ENCODE measurements at places on chromosomes 4 and X.

- DNase-seq = no peak
These were observed 3.3 kb downstream of the PCDH10 start for GRCh38 chr4:133152330-133152821.

GRCh38 chrX:65601126-65601525, 66.3 kb upstream of the MSN start:
- DNase-seq = no peak

- peak; percentile 5 for DNase-seq
These were observed 219.0 kb upstream of the CPEB2 start for GRCh38 chr4:14783011-14783877.

DNA sequence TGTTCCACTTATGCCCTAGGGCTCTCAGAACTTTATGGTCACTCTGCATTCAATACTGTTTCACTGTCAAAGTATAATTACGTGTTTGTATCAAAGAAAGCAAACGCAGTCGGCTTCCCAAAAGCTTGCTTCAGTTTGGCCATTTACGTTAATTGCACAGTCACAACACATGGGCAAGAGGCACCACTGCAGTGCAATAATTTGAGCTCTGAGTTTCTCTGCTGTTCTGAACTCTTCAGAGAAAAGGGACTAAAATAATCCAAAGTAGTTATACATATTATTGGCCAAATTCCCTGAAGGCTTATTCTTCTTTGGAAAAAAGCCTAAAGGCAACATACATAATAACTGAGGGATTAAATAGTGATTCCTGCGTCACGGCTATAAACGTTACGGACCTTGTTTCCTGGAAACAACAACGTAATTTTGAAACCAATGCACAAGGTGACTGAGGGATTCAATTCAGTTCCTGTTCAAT, 51.3 kb downstream of the RNF150 start:
- DNase-seq = no peak

GRCh38 chr4:107066621-107067020, 30.5 kb upstream of the DKK2 start:
- DNase-seq = no peak

GRCh38 chrX:13440176-13440575, 120.3 kb upstream of the ATXN3L start:
- no peak for DNase-seq

GRCh38 chrX:18422325-18422724, 3.1 kb upstream of the CDKL5 start:
- DNase-seq = no peak

DNA sequence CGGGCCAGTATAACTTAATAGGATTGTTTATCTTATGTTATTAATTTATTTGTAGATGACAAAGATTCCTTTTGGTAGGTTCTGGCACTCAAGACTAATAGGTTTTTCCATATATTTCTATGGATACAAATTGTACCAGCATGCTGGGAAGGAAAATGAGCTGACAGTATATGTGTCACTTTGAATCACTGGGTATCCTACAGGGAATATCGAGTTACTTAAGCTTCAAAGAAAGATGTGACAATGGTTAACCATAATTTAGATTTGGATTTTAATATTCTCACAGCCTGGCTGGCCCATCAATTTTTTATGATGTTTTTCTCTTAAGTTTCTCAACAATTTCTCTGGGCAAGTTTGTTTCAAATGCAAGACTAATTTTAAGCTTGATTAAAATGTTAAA, 498.8 kb upstream of the FTHL17 start:
- DNase-seq = no peak

- no peak for DNase-seq
These were observed 34.7 kb downstream of the RTL3 start for GRCh38 chrX:78624426-78624825.

DNA sequence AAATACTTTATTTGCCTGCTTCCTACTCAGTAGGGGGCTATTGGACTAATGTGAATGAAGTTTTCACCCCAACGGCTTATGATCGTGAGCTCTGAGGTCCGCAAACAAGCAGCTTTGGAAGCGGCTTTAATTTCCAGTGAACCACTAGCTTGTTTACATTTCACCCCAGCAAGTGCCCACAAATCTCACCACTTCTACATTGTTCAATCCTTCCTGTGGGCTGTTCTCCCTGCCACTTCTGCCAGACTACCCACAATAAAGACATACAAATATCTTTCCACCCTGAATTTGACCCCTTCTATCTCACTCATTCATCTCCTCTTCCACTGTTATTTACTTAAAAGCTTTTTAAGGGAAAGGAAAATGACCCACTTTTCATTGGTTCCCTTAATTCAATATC, 98.0 kb downstream of the CDS1 start:
- DNase-seq = no peak

DNA sequence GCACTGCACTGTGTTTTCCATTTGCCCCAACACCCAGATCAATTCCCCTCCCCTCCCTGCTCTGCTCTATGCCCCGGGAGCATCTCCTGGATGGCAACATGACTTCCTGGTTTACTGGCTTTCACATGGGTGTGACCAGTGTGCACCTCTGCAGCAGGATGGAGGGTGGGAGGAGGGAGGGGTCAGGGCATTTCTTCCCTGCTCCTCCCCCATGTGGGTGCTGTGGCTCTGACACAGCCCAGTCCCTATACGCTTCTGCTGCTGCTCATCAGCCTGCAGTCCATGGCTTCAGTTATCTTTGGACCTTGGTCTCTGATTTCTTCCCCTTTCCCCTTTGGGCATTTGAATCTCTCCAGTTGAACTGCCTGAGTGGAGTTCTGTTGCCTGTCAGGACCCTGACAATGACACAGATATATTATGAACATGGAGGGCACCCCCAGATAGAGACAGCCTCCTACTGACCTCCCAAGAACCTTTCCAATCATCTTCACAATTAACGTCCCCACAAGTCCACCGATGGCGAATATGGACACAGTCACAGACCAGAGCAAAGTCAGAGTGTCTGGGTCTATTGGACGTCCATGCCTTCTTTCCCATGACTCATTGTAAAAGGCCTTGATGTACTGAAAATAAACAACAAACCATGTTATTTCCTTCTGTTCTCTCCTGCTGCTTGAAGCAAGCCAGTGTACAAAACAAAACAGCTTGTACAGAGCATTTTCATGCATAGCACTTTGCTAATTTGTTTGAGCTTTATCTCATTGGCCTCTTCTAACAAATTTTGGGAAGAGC, 24.8 kb downstream of the SLC2A9 start:
- DNase-seq = no peak

DNA sequence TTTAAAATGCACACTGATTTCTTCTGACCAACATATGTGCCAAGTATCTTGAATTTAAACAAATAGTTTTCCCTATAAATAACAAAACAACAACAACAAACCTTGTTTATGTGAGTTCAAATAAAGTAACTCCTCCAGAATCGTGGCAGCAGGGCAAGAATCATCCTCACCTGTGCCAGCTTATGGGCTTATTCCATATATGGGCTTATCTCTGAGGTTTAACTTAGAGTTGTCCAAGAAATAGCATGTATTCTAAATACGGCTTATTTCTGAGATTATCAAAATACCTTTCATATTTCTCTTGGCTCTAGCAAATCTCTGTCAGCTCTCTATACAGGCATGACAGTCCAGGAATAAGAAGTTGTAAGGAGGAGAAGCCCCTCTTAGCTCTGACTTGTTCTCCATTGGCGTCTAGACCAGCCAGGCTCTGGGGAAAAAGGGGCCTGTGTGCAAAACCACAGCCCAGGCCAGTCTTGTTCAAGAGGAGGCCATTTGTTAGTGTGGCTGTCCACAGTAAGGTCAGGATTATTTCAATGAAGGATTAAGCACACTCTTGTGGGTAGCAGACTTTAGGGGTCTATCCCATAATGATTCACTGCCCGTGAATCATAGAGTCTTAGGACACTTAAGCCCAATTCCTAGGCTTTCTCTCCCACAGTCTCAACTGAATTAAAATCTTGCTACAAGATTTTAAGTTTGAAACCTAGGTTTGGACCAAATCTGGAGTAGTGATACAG, 63.2 kb downstream of the FRAS1 start:
- no peak for DNase-seq

DNA sequence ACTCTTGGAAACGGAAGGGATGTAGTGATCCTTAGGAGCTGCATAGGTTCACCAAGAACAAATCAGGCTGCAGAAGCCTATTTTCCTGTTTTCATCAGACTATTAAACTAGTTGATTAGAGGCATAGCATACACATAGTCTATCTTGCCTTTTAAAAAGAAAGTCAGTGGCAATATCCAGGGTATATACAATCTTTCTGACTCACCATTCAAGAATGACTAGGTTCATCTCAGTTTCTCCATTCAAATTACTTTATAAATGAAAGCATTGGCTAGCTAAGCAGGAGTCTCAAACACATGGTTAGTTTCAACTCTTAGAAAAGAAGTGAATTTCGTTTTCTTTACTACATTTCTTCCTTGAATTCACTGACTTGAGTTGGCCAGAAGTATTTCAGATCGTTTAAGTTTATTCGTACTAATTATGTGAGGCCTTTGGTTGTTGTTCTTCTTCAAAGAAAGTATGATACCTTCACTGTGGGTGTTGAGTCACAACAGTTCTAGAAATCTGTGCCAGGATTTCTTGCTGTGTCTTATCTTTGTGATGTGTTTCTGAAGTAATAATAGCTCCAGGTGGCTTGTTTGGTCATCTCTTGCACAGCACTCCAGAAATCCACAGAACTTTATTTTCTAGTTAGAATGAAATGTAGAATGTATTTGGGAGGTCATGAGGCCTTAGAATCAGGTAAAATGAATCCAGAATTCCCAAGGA, 88.2 kb downstream of the AWAT2 start:
- no peak for DNase-seq

DNA sequence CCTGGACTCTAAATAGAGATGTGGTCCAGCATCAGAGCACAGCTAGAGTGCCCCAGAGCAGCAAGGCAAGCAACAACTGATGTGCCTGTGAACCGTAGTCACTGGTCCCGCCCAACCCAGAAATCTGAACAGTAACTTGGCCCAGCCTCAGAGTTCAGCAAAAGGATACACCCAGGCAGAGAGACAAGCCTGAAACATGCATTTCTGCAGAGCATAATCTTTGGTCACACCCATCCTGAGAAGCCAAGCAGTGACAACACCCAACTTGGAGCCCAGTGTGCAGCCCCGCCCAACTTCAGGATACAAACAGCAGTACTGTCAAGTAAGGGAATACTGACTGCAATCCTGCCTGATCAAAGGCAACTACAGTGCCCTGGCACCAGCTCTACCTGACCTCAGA, 78.9 kb downstream of the CCDC160 start:
- no peak for DNase-seq

Measured in stimulated activated CD4-positive, alpha-beta T cell treated with anti-CD3 and anti-CD28 coated beads, Interleukin-4, amount 100 ng/mL, for 4 hours (primary cell).